ENCODE measurements at places on chromosomes 11 and 22. TPM values are rescaled to one million over a fixed set of nuclear protein-coding genes. Genes with fewer than 3 reads are reported as not detected.

- no peak for DNase-seq
Measured at GRCh38 chr11:88266919-88267318, 70.6 kb downstream of the CTSC start.

- DNase-seq = no peak
Measured at GRCh38 chr11:68910965-68911364, 7.3 kb downstream of the IGHMBP2 start.

DNA sequence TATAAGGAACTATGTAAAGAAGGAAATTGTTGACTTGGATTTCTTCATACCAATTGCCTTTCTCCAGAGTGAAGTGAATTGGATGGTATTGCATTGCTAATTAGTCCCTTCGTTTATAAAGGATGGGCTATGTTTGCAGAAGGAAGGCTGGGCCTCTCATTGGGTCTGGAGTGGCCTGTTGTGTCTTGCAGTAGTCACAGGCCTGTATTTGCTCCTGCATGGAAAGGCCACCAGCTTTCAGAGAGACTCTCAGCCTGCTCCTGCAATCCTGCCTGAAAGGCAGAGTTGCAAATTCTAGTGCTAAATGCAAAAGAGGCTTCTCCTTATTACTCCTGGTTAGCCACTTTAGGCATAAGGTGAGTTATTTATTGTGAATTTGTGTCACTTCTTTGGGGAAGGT lies 103.8 kb downstream of the EXT2 start:
- DNase-seq = no peak

DNA sequence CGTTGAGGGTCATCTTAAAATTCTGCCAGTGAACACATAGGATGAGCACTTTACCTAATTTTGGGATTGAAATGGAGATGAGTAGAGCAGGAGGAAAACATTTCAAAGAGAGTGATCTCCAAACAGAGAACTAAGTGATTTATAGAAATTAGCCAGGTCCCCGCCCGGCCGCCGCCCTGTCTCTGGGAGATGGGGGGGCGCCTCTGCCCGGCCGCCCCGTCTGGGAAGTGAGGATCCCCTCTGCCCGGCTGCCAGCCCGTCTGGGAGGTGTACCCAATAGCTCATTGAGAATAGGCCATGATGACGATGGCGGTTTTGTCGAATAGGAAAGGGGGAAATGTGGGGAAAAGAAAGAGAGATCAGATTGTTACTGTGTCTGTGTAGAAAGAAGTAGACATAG lies 276.7 kb upstream of the C11orf87 start:
- DNase-seq = no peak

DNA sequence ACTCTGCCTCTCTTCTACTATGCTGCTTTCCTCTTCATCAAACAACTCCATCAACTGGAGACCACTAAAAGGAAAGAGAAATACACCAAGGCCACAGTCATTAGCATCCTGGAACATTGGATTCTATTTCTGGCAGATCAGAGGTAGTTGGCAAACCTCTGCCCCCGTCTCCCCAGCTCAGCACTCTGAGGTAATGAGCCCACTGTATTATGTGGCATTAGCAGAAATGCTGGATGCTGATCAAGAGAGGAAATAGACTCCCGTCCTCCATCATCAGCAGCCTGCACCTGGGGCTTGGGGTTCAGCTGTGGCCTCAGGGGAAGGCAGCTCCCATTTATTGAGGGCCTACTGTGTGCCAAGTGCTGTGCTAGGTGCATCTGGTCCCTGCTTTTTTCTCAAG lies 9.0 kb upstream of the RASD2 start:
- DNase-seq = no peak

Gene OR51B2
- total RNA-seq = not detected

Gene MS4A14
- total RNA-seq = 2.1 TPM

Gene KCNE3
- 19.2 TPM for total RNA-seq

Gene OR10D3
- total RNA-seq = not detected

Data from kidney (tissue), 22 donors.